ENCODE measurements at places on chromosomes 5 and 9.
A peak's percentile ranks its signal among the peaks of the same experiment; 100 is the strongest.

DNA sequence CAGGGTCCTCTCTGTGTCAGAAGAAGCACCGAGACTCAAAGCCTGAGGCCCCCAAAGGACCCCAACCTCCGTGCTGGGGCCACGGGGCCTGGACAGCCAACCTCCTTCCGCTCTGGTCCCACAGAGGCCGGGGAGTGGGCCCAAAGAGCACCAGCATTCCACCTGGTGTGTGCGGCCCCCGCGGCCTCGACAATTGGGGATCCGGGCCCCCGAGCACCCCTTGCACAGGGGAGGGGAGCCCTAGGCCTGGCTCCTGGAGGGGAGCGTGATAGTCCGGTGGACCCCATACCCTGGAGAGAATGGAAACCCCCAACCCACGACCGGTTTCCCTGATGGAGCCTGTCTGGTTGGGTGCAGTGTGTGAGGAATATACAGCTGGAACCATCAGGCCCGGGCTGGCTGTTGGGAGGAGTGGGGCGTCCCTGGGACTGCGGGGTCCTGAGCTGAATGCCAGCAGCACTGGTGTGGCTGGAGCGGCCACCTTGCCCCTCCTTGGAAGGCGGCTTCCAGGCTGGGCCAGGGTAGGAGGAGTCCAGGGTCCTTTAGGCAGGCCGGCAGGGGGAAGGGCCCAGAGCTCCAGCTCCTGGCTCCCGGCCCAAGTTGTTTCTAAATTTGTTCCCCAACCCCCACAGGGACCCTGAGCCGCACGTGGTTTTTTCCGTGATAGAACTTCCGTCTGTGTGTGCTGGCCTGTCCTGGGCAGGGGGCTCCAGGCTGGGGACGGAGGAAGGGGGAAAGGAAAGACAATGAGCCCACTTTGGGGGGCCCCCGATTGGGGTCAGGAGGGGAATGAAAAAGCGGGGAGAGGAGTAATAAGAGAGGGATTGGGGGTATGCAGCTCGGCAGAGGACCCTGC, 825 bp upstream of the TOR4A start:
- DNase-seq, result no peak

- DNase-seq, result peak; percentile 78
Observed at GRCh38 chr9:34701023-34701768, 8.7 kb downstream of the CCL21 start.

GRCh38 chr5:61069150-61069549, 93.1 kb downstream of the SMIM15 start:
- no peak for DNase-seq

- DNase-seq, result peak; percentile 63
Observed at GRCh38 chr5:180810959-180811622, 8.5 kb upstream of the MGAT1 start.

GRCh38 chr5:129748913-129749880, 1.3 kb downstream of the MINAR2 start:
- DNase-seq, result no peak

DNA sequence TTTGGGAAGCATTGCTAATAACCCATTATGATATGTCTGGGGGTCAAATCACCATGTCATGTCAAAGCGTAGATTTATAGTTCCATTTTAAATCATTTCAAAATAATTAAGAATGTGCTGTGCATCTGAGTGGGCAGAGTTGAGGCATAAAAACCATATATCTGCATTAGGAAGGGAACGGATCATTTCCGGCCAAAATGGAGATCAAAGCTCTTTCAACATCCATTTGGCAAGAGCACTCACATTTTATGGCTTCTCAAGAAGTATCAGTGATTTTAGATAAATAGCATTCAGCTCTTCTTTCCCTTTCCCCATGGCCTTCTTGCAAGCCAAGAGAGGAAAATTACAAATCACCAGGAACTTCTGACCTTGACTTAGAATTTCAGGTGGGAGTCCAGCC, 89.9 kb downstream of the HSPA4 start:
- no peak for DNase-seq

Measured in activated CD4-positive, alpha-beta T cell treated with anti-CD3 and anti-CD28 coated beads, Interleukin-2, Interleukin-4, amounts not matched to agents 100 ng/mL and 50 ng/mL, durations not matched to agents 16 hours and 8 hours (primary cell).